HFFc6 (cell line): ENCODE measurements at places on chromosomes 4 and X.

- DNase-seq = no peak
These were observed 322.9 kb downstream of the RAPGEF2 start for GRCh38 chr4:159425737-159426305.

DNA sequence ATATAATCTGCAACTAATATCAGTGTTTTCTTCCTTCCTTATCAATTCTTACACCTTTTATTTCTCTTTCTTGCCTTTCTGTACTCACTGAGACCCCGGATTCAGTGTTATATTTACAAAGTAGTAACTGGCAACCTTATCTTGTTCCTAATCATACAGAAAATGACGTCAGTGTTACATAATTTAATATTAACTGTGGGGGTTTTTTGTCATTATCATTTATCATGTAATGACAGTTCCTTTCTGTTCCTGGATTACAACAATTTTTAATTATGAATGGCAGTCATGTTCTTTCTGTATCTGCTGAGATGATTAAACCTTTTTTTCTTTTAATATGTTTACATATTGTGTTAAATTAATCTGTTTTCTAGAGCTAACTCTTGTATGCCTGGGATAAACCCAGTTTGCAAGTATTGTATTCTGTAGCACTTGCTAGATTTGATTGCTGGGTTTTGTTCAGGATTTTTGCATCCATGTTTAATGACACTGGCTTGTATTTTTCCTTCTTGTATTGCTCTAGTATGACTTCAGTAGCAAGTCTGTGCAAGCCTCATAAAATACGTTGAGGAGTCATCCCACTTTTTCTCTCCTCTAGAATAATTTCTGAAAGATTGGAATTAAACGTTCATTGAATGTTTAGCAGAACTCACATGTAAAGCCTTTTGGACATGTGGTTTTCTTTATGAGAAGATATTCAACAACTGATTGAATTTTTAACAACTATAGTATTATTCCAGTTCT is 10.4 kb upstream of the HSPA4L start:
- no peak for DNase-seq

DNA sequence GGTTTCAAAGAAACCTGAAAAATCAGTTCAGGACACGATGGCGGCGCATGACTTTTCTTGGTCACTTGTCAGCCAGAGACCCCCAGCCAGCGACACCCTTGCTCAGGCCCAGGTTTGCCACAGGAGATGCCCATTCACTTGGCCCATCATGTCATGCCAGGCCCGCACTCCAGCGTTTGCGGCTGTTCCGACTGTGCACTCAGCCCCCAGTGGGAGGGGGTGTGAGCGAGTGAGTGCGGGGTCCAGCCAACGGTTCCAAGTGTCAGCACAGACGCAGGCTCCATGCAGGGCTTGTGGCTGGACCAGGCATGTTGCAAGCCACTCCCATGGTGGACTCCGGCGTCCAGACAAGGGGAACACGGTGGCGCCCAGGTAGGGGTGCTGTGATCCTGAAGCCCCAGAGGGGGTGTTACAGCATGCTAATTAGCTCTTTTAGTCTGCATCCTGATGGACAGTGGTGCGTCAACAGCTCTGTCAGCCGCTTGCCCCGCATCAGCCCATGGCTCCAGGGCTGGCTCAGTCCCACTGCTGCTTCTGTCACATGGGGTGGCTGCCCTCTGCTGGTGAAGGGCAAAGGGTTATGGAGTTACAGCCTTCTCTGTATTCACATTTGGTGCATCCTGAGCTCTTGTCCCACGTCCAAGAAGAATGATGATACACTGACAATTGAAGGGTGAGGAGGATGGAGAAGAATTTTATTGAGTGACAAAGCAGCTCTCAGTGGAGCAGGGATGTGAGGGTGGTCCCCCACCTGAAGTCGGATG is 3.7 kb upstream of the MAEA start:
- peak; percentile 10 for DNase-seq

GRCh38 chr4:74431113-74431826 is 13.7 kb upstream of the AREG start:
- no peak for DNase-seq

GRCh38 chr4:97507587-97508245 is 635.6 kb downstream of the STPG2 start:
- DNase-seq = no peak

DNA sequence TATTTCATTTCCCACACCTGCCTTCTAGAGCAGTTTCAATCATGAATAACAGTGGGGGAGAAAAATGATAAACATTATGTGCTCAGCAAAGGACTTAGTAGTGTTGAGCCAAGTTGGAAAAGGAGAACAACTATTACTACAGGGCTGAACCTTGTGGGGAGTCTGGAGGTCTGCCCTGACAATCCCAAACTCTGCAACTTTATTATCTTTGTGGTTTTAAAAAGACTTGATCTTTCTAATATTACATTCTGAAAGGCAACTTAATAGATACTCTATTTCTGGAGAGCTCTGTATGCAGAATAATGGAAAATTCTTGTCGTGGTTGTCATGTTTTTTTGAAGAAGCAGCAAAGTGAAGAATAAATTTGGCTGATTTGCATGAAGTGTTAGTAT is 116.1 kb downstream of the SPCS3 start:
- peak; percentile 41 for DNase-seq

DNA sequence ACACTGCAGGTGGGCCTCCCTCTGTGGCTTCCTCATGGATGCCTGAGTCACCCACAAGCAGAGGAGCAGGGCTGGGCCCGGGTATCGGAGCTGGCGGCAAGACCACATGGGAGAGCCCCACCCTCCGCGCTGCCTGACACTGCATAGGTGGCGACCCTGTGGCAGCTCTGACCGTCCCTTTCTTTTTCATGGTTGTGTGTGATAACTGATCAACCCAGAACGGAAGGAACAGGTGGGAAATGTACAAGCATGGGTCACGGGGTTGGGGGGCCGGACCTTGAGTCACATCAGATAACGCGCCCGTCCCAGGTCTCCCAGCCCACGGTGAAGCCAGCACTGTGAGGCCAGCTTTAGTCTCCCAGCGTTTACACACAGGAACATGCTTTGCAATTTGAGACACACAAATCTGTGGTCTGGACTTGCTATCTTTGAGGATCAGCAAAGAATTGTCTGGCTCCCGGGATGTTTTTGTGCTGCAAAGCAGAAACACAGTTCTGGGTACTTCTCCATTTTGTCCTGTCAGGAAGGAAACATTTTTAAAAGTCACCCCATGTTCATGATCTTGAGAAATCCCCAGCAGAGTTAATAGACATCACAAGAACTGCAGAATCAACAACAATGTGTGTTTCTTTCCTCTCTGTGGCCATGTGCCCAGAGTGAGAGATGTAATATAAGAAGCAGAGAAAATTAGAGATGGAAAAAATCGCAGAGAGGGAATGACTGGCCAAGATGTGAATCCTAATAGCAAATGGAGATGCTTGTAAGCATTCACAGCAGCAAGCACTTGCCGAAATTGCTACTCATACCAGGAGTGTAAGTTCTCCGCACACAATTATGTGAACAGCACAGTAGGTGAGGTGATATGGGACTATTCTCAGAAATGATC is 70.1 kb upstream of the CBR4 start:
- DNase-seq = peak; percentile 43

DNA sequence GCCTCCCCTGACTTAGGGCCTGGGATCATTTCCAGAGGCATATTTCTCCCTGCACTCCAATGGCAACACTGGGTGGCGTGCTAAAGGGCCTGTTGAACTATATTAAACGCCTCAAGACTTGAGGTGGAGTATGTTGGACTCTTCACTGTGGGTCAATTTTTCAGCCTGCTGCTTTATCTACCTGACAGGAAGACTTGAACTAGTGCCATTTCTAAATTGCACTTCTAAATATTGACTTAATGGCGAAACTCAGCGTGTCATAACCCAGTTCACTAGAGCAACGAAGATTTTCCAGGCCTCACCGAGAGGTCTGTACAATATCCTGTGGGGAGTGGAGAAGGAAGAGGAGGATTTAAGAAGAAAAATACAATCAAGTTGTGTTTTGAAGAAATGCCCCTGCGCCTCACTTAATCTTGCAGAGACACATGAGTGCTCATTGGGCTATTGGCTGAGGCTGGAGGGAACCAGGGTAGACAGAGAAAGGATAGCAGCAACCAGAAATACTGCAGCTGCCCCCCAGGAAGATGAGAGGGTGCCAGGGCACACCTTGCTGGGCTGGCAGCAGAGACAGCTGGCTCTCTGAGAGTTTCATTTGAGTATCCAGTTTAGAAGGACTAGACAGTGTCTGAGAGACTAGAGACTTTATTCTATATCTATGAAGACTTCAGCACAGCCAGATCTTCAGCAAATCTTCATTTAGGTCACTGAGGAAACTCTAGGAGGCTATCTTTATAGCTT is 67.4 kb downstream of the ENPP6 start:
- DNase-seq = no peak

DNA sequence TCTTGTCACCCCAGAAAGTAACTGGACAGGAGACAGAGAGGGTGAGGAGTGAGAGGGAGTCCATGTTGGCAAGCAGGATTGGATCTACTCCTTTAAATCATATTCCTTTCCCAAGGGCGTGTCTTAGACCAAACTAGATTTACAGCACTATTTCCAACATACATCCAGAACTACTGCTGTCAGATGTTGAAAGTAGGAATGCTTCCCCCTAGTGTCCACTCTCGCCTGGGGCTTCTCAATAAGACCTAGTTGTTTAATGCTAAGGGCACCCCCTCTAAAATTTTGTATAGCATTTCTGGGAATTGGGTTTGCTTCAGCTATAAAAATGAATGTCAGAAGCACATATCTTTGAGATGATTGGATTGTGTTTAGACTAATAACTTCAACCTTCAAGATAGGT is 13.3 kb downstream of the OFD1 start:
- peak; percentile 51 for DNase-seq

GRCh38 chr4:107908377-107908776 is 23.0 kb upstream of the CYP2U1 start:
- no peak for DNase-seq

DNA sequence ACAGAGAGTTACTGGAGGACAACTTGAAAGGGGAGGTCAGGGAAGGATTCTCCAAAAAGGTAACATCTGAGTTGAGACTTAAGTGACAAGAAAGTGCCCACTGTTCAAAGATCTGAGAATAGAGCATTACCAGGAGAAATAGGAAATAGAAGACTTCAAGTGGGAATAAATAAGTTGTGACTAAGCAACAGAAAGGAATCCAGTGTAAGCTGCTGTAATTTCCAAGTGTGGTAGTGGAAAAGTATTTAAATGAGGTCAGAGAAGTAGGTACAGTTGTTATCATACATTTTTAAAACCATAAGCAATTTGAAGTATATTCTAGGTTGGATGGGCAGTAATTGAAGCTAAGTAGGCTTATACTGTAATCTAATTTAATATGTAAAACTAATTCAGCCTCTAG is 211.9 kb downstream of the FBXO8 start:
- no peak for DNase-seq

- DNase-seq = no peak
These were observed 9.7 kb downstream of the JADE1 start for GRCh38 chr4:128819082-128819742.

DNA sequence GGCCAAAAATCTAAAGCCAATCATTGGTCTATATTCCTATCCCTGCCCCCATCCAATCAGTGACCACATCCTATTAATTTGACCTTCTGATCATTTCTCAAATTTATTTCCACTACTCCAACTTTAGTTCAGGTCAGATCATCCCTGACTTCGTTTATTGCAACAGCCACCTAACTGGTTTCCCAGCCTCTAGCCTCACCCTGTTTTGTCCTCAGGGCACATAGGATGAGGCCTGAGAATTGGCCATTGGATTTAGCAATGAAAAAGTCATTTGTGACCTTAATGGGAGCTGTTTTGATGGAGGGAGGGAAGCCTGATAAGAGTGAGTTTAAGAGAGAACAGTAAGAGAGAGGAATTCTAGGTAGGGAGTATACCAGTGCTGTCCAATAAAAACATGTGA is 155.0 kb downstream of the AMMECR1 start:
- DNase-seq = no peak

DNA sequence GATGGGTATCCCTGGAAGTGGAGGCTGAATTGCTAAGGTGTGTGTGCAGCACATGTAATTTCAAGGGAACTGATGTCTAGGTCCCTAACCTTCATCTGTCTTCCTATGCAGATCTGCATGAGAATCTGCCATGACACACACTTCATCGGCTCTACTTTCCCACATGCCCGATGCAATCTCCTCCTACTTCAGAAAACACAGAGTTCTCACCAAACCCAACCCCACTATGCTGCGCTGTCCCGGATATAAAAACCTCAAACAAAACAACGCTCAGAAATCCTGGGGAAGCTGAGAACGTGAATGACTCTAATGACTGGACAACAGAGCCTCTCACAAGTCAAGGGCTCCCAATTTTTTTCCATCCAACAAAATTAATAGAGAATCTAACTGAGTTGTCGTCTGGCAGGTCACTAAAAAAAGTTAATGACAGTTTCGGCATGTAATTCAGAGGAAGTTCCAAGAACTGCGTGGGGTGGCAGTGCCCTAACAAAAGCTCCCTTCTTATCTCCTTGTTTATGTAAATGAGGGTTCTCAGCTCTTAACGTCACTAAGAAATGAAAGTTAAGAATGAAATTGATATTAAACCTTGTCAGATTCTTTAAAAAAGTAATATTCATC is 39.0 kb downstream of the STX18 start:
- no peak for DNase-seq

DNA sequence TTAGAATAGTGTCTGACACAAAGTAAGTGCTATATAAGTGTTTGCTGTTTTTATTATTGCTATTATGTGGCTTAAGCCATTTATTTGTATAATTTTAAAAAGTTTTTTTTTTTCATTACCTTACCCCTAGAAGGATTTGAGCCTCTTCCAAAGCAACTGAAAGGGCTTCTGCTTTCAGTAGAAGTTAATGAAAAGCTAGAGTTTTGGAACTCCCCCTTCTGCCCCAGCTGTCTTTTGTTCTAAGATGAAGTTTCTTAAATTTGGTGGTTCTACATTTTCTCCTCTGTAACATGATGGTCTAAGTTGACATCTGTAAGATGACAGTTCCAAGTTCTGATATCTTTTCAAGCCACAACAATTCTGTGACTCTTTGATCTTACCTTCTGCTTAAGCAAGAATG is 30.3 kb downstream of the FHIP1A start:
- no peak for DNase-seq

DNA sequence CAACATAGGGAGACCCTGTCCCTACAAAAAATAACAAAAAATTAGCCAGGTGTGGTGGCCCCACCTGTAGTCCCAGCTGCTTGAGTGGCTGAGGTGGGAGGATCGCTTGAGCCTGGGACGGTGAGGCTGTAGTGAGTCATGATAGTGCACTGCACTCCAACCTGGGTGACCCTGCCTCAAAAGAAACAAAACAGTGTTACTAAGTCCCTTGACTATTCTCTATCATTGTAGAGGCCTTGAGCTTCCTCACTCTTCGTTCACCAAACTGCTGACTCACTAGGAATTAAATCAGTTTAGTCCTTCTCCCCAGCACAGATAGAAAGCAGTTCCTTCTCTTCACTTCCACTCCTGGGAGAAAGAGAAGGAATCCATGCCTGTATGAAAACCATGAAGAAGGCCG is 14.5 kb downstream of the CDS1 start:
- DNase-seq = no peak

GRCh38 chrX:121479406-121479805 is 432.0 kb downstream of the GLUD2 start:
- DNase-seq = no peak

DNA sequence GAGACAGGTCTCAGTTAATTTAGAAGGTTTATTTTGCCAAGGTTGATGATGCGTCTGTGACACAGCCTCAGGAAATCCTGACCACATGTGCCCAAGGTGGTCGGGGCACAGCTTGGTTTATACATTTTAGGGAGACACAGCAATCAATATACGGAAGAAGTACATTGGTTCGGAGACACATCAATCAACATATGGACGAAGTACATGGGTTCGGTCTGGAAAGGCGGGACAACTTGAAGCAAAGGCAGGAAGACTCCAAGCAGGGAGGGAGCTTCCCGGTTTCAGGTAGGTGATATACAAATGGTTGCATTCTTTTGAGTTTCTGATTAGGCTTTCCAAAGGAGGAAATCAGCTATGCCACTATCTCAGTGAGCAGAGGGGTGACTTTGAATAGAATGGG is 225.2 kb upstream of the ZFP42 start:
- no peak for DNase-seq
